ENCODE measurements at places on chromosomes 1 and 21. TPM values are rescaled to one million over a fixed set of nuclear protein-coding genes. Genes with fewer than 3 reads are reported as not detected.

- H3K4me3 ChIP-seq: no peak overlapping the region
- H3K27ac ChIP-seq: no peak overlapping the region
- H3K36me3 ChIP-seq: no peaks in the 10 kb centered on the region
- DNase-seq: no peak
Observed at GRCh38 chr1:89697383-89697782, 64.5 kb downstream of the LRRC8C start.

DNA sequence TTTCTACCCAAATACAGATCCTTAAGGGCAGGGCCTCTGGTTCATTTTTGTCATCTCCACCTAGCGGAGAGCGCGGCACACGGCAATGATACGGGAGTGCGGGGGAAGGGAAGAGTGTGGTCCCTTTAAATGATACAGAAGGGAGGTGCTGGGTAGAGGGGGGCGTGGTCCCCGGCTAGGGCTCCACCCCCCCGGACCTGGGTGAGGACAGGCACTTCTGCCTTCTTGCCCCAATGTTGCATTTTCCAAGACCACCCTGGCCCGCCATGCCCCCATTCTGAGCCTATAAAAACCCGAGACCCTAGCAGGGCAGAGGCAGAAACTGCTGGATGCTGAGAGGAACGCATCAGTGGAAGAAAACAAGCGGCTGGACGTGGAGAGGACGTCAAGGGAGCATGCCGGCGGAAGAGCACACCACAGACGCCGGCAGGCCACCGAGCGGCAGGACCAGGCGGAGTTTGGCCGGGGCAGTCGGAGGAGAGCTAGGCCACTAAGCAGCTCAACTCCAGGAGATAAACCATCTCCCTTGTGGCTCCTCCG is 30.0 kb downstream of the LRRC3 start:
- no peak for DNase-seq
- H3K27me3 ChIP-seq: no peaks in the 10 kb centered on the region
- no peak overlapping the region for H3K27ac ChIP-seq
- H3K4me1 ChIP-seq: no peaks in the 10 kb centered on the region
- H3K36me3 ChIP-seq: no peaks in the 10 kb centered on the region
- H3K4me3 ChIP-seq: no peak overlapping the region

GRCh38 chr1:201250326-201251011 is 32.8 kb upstream of the PKP1 start:
- no peaks in the 10 kb centered on the region for H3K27me3 ChIP-seq
- DNase-seq: no peak
- H3K27ac ChIP-seq: no peak overlapping the region
- H3K4me1 ChIP-seq: no peaks in the 10 kb centered on the region

DNA sequence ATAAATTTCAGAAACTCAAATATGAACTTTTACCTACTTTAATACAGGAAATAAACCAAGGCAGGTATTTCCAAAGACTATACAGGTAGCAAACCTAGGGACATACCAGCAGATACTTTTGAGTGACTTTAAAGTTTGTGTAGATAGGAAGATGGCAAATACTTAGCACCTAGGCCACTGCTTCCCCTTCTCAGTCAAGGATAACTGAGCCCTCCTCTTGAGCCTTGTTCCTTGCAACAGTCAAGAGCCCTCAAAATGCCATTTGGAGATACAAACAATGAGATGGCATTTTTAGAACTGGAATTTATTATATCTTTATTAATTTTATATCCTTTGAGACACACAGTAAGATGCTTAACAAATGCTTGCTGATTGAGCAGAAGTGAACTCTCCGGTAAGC is 65.9 kb downstream of the LPGAT1 start:
- no peaks in the 10 kb centered on the region for H3K4me1 ChIP-seq
- H3K36me3 ChIP-seq: peaks cover 2% of the 10 kb centered on the region
- no peak overlapping the region for H3K4me3 ChIP-seq
- DNase-seq: no peak

CHAF1B gene
- total RNA-seq: 3.0 TPM

CDK18 gene
- total RNA-seq: 15.7 TPM

CGN gene
- total RNA-seq: 8.8 TPM

All from astrocyte (in vitro differentiated cells and primary cell).